ENCODE measurements at places on chromosomes 5 and 9.
A peak's percentile ranks its signal among the peaks of the same experiment; 100 is the strongest.

- no peak for DNase-seq
These were observed 226.1 kb downstream of the CDH12 start for GRCh38 chr5:22627029-22627428.

GRCh38 chr5:87210743-87211142 lies 56.9 kb upstream of the RASA1 start:
- no peak for DNase-seq

DNA sequence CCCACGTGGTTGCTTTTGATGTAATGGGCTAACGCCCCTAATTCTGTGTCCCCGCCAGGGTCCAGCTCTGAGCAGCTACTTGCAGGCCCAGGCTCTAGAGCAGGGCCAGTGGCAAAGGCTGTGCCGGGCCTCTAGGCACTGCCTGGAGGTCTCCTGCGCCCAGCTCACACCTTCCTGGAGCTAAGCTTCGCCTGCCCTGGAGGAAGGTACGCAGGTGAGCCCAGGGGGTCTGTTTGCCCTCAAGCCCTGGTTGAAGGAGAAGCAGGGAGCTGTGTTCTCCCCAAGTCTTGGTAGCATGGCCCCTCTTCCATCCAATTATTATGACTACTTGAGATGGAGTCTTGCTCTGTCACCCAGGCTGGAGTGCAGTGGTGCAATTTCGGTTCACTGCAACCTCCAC lies 5.2 kb upstream of the LMX1B start:
- no peak for DNase-seq

GRCh38 chr5:169450464-169450863 lies 133.1 kb upstream of the SPDL1 start:
- no peak for DNase-seq

DNA sequence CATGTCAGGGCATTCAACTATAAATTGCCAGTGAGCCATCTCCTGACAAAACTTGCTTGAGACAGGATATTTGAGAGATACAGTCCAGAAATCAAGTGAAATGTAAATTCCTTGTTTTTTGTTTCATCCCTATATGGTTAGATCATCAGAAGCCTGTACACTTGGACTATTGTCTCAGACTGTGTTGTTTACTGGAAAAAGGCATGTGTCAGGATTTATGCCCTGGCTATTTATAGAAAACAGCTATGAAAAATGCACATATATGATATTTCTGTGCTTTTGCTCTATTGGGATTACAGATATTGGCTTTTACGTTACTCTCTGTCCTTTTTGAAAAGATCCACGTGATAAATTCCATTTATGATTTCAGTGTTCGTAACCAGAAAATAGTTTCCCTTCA lies 44.2 kb downstream of the IL31RA start:
- no peak for DNase-seq

DNA sequence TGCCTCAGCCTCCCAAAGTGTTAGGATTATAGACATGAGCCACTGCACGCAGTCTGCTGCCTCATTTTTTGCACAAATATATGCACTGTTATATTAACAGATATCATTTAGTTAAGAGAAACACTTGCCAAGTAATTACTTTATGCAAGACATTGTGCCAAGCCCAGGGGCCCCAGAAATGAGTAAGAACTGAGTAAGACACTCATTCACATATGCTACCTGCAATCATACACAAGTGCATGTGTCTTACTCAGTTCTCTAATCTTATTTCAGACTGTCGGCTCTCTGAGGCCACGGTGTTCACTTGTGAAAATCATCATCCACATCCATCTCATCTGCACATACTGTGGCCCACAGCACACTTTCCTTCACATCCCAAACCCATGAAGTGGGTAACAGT lies 16.0 kb downstream of the TRAF1 start:
- DNase-seq: no peak

DNA sequence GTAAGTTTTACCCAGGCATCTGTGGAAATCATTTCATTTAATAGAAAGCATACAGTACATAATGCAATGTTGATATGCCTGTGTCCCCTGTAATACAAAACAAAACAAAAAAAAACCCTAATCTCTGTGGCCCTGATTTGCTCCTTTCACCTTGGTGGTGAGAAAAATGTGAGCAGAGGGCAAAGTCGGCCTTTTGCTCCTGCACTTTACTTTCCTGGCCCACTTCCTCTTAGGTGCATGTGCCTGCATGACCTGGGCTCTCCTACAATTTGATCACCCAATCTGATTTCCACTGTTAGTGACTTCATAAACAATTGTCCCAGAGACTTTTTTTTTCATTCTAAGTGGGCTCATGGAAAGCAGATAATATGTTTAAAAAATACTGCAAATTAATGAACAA lies 424.3 kb downstream of the SEMA5A start:
- no peak for DNase-seq

- DNase-seq: no peak
These were observed 159.0 kb downstream of the TLE1 start for GRCh38 chr9:81530310-81530810.

DNA sequence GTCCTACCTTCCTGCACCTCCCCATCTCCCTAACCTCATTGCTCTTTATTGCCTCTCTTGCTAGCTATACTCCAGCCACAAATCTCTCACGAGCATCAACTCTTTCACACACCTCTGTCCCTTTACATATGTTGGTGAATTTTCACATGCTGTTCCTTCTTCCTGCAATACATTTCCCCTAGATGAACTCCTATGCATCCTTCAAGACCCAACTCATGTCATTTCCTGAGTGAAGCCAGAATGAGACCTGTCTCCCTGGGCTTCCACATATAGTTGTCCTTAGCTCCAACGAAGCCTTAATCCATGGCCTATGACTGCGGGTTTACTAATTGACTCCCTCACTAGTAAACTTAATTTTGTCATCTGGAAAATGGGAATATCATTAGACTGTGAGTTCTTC lies 297.3 kb upstream of the PANK3 start:
- DNase-seq: no peak

DNA sequence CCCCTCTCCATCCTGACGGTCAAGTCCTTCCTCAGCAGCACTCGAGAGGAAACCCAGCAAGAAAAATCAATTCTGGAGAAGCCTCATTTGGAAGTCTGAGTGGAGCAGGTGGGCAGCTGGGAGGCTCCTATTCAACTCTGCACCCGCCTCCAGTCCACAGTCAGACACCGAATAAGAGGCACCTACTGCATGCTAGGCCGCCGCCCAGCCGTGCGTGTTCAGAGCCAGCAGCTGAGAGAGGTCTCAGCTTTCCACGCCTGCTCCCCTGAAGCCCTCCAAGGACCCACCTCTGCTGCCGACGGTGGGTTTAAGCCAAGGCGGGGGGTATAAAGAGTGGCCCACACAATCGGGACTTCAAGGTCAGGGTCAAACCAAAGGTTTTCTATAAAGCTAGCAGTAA lies 41.9 kb downstream of the VAV2 start:
- no peak for DNase-seq

GRCh38 chr5:43352131-43352530 lies 38.9 kb upstream of the HMGCS1 start:
- DNase-seq: no peak

DNA sequence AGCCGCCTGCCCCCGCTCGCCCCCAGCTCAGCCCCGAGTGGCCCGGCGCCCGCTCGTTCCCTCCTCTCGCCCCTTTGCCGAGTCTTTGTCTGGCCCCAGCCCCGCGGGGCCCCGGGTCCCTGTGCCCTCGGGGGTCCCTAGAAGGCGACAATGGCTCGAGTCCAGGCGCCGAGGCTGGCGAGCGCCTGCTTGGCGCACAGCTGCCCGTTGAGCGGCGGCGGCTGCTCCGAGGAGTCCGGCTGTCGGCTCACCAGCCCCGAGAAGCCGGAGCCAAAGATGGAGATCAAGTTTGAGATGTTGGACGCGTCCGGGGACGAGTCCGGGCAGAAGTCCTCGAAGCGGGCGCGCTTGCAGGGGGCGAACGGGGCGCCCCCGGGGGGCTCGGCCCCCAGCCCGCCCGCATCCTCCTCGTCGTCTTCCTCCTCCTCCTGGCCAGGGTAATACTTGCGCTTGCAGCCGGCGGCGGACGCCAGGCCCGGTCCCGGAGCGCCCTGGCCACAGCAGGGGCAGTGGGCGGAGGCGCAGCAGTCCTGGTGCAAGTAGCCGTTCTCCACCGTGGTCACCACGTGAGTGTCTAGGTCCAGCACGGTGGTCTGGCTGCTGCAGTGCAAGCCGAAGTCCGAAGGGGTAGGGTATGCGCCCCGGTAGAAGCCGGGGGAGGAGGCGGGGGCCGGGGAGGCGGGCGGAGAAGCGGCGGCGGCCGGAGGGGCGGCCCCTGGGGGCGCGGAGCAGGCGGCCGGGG lies 1.2 kb downstream of the IER5L start:
- DNase-seq: peak; percentile 25

DNA sequence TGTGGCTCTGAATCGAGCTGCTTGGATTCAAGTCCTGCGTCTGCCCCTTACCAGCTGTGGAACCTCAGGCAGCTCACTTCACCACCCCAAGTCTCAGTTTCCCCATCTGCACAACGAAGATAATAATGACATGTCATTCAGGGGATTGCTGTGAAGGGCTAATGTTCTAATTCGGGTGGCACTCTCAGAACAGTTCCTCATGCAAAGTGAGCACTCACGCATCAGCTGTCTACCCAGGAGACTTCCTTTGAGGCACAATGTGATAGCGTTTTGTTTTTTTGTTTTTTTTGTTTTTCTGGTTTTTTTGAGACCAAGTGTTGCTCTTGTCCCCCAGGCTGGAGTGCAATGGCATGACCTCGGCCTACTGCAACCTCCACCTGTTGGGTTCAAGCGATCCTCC lies 56.4 kb downstream of the NTNG2 start:
- no peak for DNase-seq

- peak; percentile 73 for DNase-seq
These were observed 83.6 kb upstream of the TNFSF8 start for GRCh38 chr9:115013998-115014397.

DNA sequence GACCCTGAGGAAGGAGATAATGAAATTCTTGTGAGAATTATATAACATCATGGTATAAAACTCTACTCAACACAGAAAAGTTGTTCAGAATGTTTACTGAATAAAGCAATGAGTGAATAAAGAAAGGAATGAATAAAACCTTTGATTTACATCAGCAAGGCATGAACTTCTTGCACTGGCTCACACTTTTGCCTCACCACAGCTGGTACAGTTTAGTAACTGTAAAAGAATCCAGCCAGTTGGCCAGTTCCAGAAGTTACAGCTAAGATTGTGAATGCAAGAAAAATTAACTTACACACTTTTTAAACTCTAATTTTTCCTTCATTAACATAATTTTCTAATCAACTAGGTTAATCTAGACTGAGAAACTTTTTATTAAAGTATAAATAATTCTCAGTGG lies 490.9 kb downstream of the NFIB start:
- no peak for DNase-seq

DNA sequence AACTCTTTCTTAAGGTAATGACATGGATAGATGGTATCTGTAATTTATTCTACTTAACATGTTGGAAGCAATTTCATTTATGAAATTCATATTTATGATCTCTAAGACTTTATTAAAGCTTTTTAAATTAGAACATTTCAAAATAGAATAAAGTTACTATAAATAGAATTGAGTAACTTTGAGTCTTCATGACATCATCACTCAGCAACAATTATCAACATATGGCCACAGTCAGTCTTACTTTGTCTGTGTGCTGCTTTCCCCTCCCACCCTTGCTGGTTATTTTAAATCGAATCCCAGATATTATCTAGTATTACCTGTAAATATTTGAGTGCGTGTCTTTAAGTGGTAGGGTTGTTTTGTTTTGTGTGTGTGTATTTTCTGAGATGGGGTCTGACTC lies 65.2 kb downstream of the IPO11 start:
- no peak for DNase-seq

GRCh38 chr5:91119981-91120850 lies 262.9 kb downstream of the ARRDC3 start:
- DNase-seq: no peak

DNA sequence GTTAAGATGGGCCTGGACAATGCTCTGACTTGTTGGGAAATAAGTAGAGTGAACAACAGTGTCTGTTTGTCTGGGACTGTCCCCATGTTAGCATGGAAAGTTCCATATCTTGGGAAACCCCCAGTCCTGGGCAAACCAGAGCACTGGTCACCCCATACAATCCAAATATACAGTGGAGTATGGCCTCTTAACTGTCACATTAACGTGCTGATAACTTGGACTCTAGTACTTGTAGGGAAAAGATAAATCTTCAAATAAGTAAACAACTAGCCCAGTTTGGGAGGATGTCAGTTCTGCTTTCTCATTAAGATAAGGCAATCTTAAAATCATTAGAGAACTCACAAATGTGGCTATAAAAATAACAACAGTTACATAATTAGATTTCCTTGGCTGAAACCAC lies 47.6 kb upstream of the JAK2 start:
- no peak for DNase-seq

DNA sequence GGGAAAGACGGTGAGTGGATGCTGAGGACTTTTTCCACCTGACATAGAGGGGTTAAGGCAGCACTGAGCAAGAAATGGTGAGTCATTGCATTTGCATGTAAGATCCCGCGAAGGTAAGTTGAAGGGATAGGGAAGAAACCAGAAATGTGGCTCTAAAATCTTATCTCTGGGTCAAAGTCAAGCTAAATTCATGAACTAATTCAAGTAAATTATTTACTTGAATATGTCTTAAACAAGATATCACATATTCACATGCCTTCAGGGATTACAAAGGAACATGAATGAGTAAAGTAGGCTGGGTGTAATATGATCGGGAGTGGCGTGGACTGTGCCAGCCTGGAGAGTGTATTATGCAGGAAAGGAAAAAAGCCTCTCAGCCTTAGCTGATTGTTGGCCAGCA lies 74.4 kb upstream of the EQTN start:
- DNase-seq: no peak

GRCh38 chr9:129776938-129777768 lies 24.3 kb upstream of the PTGES start:
- DNase-seq: peak; percentile 12

DNA sequence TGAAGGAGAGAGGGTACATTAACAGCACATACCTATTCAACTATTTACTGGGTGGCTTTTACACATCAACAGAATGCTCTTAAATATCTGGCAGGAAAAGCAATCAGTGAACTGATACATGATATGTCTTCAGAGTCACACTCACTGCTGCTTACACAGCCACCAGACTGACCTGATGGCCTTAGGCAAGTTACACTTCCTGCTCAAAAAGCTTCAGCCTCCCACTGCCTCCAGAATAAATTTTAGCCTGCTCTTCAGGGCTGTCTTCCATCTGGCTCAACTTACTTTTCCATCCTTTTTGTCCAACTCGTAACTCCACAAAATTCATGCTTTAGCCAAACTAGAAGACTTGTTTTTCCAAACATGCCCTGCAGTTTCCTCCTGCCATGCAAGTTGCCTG lies 10.7 kb downstream of the LOX start:
- no peak for DNase-seq

GRCh38 chr5:29853711-29854220 lies 1339.7 kb upstream of the CDH6 start:
- DNase-seq: no peak
